ENCODE measurements at places on chromosomes 13 and 19. TPM values are rescaled to one million over a fixed set of nuclear protein-coding genes. Genes with fewer than 3 reads are reported as not detected.

APOE gene
- total RNA-seq, result 1.6 TPM

TSHZ3 gene
- total RNA-seq, result 5.7 TPM

PODNL1 gene
- 1.6 TPM for total RNA-seq

ZNF211 gene
- total RNA-seq, result 15.0 TPM

ZNF534 gene
- total RNA-seq, result not detected

URAD gene
- not detected for total RNA-seq

RFXANK gene
- total RNA-seq, result 38.0 TPM

VPS36 gene
- 62.5 TPM for total RNA-seq

GRIN2D gene
- 1.2 TPM for total RNA-seq

PDX1 gene
- not detected for total RNA-seq

VSTM1 gene
- not detected for total RNA-seq

ZNF555 gene
- total RNA-seq, result 5.9 TPM

SLC17A7 gene
- 0.49 TPM for total RNA-seq

WASF3 gene
- 13.5 TPM for total RNA-seq

GJB2 gene
- 0.18 TPM for total RNA-seq

TPGS1 gene
- total RNA-seq, result 25.2 TPM

CYP4F2 gene
- total RNA-seq, result not detected

DNASE2 gene
- total RNA-seq, result 22.7 TPM

IZUMO2 gene
- total RNA-seq, result not detected

B9D2 gene
- total RNA-seq, result 0.25 TPM

ANGPTL8 gene
- not detected for total RNA-seq

PSPN gene
- 0.41 TPM for total RNA-seq

TGFBR3L gene
- 0.99 TPM for total RNA-seq

JAK3 gene
- total RNA-seq, result 2.7 TPM

RNF225 gene
- not detected for total RNA-seq

All from fibroblast of the aortic adventitia (primary cell).